Activated T-cell treated with anti-CD3 and anti-CD28 coated beads, Interleukin-2, amount 50 U/mL, for 24 hours (primary cell): ENCODE measurements at places on chromosomes 5 and 9.

DNA sequence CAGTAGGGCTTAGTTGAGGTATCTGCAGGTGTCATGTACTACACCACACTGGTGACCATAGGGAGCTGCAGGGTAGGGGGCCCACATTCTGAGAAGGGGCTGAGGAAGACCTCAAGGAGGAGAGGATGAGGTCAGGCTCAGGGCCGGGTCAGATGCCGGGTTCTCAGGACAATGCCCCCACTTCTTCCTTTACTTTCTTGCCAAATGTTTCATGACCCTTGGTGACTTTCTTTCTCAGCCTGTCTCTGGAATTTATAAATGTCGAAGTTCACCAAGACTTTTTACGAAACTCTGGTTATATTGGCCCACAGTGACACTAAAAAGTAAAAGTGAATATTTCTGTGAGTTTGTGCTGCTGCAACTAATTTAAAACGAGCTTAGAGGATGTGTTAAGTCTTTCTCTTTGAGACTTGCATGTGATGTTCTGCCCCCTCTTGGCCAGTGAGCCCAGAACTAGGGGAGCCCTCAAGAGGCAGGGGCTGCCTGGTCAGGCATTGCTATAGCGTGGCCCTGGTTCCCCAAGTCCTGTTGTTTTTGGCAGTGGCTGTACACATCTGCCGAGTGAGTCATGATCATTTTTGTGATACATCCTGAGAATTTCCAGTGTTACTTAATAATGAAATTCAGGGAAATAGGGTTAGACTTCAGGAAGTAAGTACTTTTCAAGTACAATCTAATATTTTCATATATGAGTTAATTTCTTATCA is 11.2 kb downstream of the ACO1 start:
- DNase-seq: no peak

- DNase-seq: no peak
Observed at GRCh38 chr5:91332267-91333045, 50.7 kb downstream of the ARRDC3 start.

- DNase-seq: no peak
Observed at GRCh38 chr5:125229556-125229955, 483.1 kb upstream of the ZNF608 start.

DNA sequence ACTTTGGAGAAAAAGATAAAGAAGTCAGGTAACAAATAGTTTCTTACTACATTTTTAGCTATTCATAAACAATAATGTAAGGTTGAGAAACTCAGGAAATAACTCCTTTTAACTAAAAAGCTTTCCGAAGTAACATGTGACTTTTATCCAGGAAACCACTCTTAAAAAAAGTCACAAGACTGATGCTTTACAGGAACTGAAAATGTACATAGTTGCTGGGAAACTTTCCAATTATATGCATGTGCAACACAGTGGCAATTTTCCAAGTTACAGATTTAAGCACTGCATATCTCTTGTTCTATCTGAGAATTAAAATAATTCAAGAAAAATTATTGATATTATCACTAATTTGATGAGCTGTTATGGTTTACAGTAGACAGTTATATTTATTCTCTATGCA is 105.2 kb downstream of the CDH10 start:
- no peak for DNase-seq

- DNase-seq: no peak
Observed at GRCh38 chr9:113446323-113446740, 17.2 kb upstream of the RGS3 start.

DNA sequence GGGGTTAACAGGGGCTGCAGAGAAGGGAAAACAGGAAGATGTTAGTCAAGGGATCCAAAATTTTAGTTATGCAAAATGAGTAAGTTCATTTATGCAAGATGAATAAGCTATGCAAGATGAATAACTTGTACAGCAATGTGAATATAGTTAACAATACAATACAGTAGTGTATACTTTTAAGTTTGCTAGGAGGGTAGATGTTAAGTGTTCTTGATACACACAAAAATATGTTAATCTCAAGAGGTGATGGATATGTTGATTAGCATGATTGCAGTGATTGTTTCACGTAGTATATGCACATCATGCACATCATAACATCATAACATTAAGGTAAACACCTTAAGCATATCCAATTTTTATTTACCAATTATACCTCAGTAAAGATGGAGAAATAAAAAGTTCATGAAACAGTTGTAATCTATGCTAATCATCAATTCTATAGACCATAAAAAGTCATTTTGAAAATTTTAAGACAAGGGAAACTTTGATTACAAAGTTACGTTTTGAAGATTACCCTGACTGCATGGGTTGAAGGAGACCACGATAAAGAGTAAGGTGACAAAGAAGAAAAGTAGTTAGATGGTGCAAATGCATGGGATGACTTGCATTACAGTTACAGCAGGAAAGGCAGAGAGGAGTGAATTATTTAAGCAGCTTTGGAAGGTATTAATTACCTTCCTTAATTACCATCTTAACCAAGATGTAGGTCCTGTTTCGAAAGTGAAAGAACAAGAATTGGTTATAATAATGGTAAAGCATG is 31.4 kb downstream of the FAM174A start:
- DNase-seq: no peak

GRCh38 chr5:98639274-98639673 is 134.2 kb upstream of the RGMB start:
- DNase-seq: no peak

- DNase-seq: no peak
Observed at GRCh38 chr5:31452314-31452713, 79.6 kb downstream of the DROSHA start.

- no peak for DNase-seq
Observed at GRCh38 chr9:29456940-29457339, 1883.7 kb upstream of the C9orf72 start.

- DNase-seq: no peak
Observed at GRCh38 chr5:127962491-127962890, 121.1 kb upstream of the SLC12A2 start.

- no peak for DNase-seq
Observed at GRCh38 chr9:130042406-130042884, 544 bp downstream of the FNBP1 start.

- DNase-seq: no peak
Observed at GRCh38 chr9:68914751-68915150, 99.2 kb downstream of the PRKACG start.

DNA sequence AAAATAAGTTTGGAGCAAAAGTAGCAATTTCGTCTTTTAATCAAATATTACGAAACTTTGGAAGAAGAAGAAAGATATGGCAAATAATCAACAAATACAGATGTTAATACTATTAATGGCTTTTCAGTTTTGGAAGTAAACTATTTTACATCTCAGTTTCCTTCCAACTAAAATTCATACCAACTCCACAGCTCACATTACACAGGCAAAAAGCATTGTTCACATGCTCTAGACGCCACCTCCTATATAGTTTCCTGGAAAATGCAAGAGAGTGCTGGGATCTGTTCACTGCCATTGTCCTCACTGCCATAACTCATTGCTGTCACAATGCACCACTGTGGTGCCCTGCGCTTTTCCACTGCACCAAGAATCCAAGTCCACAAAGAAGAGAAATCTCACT is 149.0 kb upstream of the FTMT start:
- DNase-seq: no peak

DNA sequence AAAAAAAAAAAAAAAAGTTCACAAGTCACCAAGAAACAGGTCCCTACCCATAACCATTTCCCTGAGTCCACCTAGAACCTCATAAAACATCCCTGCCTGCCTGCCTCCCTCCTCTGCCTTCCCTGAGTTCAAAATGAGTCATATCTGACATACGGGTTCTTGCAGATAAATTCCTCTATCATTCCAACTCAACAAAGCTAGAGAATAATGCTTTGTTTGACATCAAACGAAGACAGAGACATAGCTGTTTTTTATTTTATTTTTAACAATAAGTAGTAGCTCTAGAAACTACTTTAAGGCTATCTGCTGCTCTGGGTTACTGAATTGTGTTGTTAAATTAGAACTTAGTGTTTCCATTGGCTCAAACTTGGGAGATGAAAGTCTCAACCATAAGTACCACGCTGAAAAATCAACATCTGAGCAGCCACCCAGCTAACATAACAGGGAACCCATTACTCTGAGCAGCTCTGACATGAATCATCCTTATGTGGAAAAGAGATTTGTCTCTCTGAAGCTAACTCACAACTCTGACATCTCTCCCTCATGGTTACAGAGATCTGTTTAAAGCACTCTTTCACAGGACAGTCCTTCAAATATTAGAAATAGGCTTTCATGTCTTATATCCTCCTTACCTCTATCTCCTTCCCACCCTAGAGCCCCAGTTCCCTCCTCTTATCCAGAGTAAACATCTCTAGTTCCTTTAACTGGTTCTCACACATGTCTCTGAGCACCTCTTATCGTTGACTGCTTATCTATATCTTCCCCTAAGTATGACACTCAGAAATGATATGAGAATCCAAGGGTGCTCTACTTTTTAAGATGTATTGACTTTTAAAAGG is 12.1 kb downstream of the TMEM245 start:
- DNase-seq: no peak

GRCh38 chr5:81166430-81166829 is 66.7 kb upstream of the CKMT2 start:
- no peak for DNase-seq
